CD4-positive, CD25-positive, alpha-beta regulatory T cell (primary cell): ENCODE measurements at places on chromosomes 4 and X. TPM values are rescaled to one million over a fixed set of nuclear protein-coding genes. Genes with fewer than 3 reads are reported as not detected.

DNA sequence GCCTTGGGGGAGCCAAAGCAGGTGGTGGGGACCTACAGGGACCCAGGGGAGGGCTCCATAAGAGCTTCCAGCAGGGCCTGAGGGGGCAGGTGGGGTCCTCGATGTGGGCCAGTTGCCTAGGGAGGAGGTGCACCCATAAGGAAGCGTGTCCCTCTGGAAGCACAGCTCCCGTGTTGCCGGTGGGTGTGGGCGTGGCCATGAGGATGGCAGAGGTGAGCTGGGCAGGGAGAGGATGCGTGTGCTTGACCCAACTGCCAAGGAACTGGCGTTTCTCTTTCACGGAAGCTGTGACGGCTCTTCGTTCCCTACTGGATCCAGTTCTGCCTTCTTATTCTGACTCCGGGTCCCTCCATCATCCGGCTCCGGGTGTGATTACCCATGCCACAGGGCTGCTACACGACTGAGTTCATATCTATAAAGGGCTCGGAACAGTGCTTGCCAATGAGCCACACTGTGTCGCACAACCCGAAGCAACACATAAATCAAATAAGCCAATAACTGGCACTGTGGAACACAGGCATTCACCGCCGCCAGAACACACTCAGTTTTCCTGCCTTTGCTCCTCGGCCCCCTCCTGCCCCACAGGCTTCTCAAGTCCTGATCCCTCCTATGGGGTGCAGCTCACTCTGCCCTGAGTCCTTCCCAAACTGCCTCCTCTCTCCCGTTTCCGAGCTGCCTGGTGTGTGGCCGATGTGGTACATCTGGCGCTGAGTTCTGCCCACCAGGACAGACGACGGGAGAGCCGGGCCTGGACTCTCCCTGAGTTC is 35.5 kb downstream of the RNF212 start:
- DNase-seq: no peak

DNA sequence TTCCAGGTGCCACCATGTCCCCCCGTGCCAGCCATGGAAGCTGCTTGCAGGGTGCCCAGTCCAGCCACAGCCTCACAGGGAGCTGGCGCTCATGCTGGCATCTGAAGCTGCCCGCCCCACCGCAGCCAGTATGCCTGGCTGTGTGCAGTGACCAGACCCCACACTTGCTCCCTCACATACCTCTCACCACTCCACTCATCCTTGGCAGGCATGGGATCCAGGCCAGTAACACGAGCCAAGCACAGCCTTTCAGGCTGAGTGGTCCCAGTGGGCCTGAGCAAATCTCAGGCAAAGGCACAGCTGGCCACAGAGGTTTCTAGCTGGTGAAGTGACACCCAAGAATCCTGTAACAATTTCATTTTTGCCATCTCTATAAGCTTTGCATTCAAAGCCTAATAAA is 48.4 kb upstream of the SEC24B start:
- no peak for DNase-seq

- DNase-seq: peak; percentile 39
Observed at GRCh38 chr4:3009422-3009821, 46.1 kb downstream of the GRK4 start.

DNA sequence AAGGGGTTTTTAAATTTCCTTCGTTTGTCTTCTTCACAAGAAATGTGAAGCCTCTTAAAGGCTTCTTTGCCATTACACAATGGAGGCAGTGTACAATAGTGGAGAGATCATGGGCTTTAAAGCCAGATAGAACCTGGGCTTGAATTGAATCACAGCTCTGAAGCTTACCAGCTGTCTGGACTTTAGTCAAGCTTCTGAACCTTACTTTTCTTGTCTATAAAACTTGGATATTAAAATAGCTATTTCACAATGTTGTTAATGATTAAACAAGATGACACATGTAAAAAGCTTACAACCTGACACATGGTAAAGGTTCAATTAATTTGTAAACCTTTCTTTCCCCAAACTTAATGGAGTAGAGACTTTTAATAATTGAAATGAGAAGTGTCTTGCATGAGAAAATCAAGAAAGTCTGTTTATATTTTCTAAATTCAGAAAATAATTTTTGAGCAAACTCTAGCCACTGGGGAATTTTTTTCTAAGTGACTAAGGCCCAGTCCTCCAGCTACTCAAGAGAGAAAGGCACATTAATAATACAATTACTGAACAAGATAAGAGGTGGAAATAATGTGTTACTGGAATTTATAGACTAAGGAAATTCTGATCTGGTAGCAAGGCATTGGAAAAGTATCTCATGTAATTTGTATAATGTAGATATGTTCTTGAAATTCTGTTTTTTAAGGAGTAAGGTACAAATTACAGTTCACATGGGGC is 21.7 kb upstream of the TBC1D8B start:
- DNase-seq: no peak

- no peak for DNase-seq
Observed at GRCh38 chrX:39645178-39645895, 452.4 kb downstream of the BCOR start.

PFKFB1 gene
- 0.35 TPM for total RNA-seq

PPP1R3F gene
- 19.4 TPM for total RNA-seq

- no peak for DNase-seq
Observed at GRCh38 chr4:47482326-47482725, 2.7 kb upstream of the ATP10D start.

DNA sequence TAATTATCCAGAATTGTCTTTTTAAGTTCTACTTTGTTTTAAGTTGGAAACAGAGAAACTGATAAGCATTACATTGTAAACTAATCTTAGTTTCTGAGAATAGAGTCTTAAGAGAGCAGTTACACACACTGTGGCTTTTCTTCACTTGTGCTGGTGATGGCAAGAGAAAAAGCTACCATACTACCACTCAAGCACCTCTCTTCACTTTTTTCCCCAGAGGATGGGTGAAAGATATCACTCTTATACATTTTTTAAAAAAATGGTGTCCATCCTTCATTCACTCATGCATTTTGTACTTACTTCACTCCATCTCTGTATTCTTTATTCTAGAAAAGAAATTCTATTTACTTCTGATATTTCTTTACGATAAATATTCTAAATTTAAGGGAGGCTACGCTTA is 42.5 kb upstream of the GRID2 start:
- no peak for DNase-seq

UVSSA gene
- total RNA-seq: 42.9 TPM

XAGE1A gene
- total RNA-seq: not detected

POF1B gene
- 0.57 TPM for total RNA-seq

DNA sequence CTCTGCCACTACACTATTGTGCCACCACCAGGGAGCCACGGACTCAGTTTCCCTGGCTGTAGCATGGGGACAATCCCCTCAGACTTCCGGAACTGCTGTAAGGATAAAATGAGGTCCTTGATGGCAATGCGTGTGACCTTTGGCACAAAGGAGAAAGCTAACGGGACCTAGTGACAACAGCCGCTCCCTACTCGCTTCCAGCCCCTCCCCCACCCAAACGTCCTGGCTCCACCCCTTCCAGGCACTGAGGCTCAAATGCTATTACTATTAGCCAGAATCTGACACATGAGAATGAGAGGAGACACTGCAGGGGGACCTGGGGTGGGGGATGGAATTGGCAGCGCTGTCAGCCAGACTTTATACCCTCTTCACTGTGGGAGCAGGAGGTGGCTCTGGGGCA is 5.4 kb upstream of the DUSP9 start:
- no peak for DNase-seq

GRCh38 chrX:41240509-41240908 is 93.5 kb upstream of the DDX3X start:
- no peak for DNase-seq

- no peak for DNase-seq
Observed at GRCh38 chrX:71052721-71053120, 15.4 kb downstream of the SNX12 start.

ARR3 gene
- not detected for total RNA-seq

DNA sequence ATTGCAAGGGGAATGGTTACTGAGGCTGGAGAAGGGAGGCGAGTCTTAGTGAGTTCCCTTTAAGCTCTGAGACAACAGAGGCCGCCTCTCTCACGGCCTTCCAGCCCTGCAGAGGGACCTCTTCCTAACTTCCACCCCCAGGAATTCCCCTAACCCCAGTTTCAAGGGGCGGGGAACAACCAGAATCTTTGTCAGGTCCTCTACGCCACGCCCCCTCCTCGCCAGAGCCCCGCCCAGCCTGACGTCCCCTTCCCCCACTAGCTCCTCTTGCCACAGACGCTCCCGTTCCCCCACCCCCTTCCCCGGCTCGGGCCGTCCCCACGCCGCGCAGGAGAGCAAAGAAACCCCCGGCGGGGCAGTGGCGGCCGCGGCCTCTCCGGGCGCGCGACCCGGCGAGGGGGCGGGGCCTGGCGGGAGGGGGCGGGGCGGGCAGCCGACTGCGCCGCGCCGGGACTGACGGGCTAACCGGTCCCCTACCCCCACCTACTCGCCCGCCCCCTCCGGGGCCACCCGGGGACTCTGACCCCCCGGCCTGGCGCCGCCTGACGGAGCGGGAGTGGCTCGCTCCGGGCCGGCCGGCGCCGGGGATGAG is 12.3 kb upstream of the TMEM156 start:
- DNase-seq: peak; percentile 87

PLP1 gene
- total RNA-seq: not detected

PCDH19 gene
- total RNA-seq: not detected

DIPK2B gene
- not detected for total RNA-seq

- no peak for DNase-seq
Observed at GRCh38 chr4:64784125-64784524, 374.9 kb upstream of the TECRL start.

- DNase-seq: no peak
Observed at GRCh38 chr4:151690876-151691275, 69.9 kb downstream of the GATB start.

- no peak for DNase-seq
Observed at GRCh38 chrX:99973572-99974226, 436.4 kb downstream of the PCDH19 start.

GRCh38 chr4:66766557-66766956 is 778.7 kb downstream of the CENPC start:
- no peak for DNase-seq

DNA sequence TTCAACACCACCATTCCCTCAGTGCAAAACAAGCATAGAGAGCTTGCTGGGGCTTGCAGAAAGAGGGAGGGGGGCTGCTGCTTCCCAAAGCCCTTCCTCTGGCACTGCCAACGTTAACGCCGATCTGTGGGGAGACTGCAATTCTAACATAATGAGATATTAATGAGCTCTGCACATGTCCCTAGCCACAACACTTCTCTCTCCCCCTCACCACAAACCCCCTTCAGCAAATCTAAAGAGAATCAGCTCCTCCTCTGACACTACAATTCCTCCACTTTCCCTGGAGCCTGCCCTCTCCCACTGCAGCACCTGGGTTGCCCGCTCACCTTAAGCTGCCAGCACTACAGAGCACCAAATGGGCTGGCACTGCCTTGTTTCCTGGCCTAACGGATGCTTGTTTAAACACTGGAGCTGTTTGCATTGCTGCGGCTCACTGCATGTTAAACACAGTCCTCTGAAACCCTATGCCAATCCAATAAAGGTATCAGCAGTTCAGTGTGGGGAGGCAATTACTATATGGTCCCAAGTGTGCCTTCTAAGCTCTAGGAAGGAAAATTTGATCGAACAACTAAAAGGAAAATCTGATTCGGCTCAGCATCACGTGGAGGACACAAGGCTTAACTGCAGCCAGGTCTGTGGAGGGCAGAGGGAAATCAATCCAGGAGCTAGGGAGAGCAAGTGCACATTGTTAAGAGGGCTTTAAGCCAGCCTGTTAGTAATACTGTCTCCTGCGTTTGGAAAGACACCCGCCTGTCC is 232.4 kb downstream of the MAML3 start:
- DNase-seq: no peak

- DNase-seq: no peak
Observed at GRCh38 chr4:7722766-7723387, 216.8 kb downstream of the AFAP1 start.

DNA sequence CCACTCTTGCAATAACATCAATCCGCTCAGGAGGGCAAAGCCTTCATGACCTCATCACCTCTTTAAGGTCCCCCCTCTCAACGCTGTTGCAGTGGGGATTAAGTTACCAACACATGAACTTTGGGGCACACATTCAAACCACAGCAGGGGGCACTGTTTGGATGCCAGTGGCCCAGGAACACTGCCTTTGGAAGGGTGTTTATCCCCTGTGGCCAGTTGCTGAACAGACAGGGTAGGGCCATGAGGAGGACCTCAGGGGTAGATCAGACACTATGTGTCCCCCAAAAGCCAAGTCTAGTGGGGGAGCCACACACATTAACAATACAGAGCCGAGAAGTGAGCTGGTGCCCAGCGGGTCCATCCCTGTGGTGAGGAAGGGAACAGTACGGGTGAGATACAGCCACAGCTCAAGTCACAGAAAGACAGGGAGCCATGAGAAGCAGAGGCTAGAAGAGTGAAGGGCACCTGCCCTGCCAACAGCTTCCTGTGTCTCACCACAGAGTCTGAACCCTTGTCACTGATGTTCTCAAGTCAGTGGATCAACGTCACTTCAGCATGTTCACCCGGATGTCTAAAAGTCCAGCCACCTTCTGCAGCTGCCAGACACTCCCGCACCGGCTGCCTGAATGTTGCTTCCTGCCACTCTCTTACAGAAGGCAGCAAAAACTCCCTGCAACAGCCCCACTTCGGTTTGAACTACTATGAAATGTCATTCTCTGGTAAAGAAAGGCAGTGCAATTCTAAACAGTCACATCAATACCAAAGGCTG is 19.9 kb upstream of the MXD4 start:
- peak; percentile 76 for DNase-seq

DNA sequence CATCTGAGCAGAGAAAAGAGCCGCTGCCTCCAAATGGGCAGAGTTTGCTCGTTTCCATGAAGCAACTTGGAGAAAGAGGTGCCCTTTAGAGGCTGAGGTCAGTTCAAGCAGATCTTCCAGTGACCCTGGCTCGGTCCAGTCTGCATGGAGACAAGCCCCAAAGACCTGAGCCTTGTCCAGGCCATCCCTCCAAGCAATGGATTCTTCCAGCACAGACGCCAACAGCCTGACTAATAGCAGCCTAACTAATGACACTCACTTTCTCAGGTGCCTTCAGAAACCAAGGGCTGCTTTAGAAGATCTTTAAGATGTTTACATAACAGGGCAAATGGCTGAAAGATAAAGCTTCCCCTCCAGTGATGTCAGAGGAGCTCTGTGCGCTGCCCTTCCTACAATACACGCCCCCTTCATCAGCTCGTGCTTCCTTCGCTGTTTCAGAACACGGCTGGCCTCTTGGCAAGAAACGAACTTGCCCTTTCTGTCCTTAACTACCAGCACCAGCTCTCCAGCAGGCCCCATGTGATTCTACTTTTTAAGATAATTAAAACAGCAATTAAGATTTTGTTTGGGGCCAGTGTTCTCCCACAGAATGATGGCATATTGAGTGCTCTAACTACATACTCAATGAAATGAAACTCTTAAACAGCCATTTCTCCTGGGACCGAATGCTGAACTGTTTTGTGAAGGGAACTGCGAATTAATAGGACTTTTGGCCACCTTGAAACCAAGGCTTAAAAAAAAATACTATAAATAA is 119.0 kb downstream of the GPR143 start:
- no peak for DNase-seq

- peak; percentile 42 for DNase-seq
Observed at GRCh38 chr4:80202741-80203553, 5.6 kb downstream of the PRDM8 start.

- no peak for DNase-seq
Observed at GRCh38 chr4:135201081-135201480, 999.5 kb upstream of the PABPC4L start.

- no peak for DNase-seq
Observed at GRCh38 chr4:4884611-4885010, 25.1 kb downstream of the MSX1 start.

- peak; percentile 32 for DNase-seq
Observed at GRCh38 chr4:154807042-154807630, 26.1 kb downstream of the RBM46 start.
